ENCODE measurements at places on chromosomes 16 and 17. TPM values are rescaled to one million over a fixed set of nuclear protein-coding genes. Genes with fewer than 3 reads are reported as not detected.

SRCIN1 gene
- total RNA-seq: 20.8 TPM

SLC2A4 gene
- 0.42 TPM for total RNA-seq

PRSS8 gene
- total RNA-seq: not detected

SOST gene
- not detected for total RNA-seq

UTS2R gene
- total RNA-seq: 7.2 TPM

PDK2 gene
- total RNA-seq: 36.9 TPM

CBX2 gene
- total RNA-seq: 78.8 TPM

AOC3 gene
- 2.0 TPM for total RNA-seq

Measured in glutamatergic neuron (in vitro differentiated cells).